ENCODE measurements at places on chromosomes 6 and 20.

DNA sequence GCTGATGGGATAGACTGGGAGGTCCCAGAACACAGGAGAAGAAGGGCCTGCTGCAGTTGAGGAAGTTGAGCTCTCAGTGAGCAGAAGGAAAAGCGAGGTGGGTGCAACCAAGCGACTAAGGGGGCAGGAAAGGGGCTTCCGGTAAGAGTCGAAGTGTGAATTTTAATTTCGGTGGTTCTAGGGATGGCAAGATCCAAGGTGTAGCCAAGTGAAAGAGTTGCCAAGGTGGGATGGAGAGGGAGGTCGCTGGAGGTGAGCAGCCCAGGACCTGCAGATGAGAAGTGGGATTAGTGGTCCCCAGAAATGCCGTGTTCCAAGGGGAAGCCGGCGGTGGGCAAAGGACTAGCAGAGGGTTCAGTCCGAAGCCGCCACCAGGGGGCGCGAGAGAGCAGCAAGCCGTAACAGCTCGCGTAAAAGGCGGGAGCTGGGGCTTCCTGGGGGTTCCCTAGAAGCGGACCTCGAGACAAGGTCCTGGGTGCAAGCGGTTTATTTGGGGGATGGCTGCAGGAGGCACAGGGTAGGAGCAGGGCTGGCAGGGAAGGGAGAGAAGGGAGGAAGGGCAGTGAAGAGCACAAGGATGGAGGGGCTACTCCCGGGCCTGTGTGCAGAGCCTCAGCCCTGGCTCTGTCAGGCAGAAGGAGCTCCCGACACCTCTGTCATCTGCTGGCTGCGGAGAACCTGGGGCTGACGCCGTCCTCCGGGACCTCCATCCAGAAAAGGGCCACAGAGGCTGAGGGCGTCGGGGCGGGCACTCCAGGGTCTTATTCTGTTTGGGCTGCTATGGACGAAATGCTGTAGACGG is 103.6 kb downstream of the PAX1 start:
- no peak for DNase-seq

- no peak for DNase-seq
Measured at GRCh38 chr6:2796861-2797260, 31.7 kb downstream of the WRNIP1 start.

DNA sequence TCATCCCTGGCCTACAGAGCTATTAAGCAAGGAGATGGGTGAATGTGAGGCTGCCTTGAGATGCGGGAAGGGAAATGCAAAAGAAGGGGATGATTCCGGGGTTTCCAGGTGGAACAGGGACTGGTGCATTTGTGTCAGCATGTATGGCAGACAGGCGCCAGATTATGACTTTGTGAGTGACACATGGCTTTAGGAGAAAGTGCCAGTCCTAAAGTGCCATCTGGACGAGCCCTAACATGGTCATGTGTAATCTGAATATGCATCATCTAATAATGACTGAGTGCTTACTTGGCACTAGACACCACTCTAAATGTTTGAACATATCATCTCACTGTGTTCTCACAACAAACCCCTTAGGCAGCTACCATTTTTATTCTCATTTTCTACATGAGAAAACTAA is 195.0 kb upstream of the TSHZ2 start:
- no peak for DNase-seq

DNA sequence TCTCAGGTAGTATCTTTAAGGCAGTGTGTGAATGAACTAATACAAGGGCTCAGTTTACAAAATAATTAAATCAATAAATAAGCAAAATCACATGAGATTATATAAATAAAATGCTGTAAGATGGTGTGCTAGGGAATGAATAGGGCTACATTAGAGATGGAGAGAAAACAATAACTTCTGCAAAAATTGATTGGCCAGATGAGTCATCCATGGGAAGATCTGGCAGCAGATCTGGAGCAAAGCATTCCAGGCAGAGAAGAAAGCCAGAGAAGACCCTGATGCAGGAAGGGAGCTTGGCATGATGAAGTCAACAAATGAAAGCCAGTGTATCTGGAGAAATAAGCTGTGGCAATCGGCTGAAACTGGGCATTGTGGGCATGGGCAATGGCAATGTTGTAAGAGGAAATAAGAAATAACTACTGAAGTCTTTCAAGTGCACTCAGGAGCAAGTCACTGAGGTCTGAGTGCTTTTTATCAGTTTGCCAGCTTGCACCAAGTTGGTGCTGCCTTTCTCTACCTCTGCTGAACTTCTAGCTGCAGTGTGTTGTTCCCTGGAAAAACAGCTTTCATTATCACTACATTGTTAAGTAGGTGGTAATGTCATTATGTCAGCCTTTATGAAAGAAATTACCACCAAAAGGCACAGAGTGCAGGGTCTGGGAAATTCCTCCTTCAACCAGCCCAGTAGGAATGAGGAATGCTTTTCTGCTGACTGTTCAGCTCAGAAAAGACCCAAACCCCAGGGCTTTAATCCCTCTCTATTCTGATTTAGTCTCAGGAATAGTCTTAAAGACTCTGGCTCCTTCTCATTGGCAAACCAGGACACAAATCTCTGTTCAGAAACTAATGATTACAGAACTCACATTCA is 231.6 kb downstream of the HTR1B start:
- no peak for DNase-seq

GRCh38 chr6:138873191-138873590 is 77.3 kb downstream of the ECT2L start:
- no peak for DNase-seq

- DNase-seq = no peak
Measured at GRCh38 chr6:17986656-17987446, 584 bp downstream of the KIF13A start.

DNA sequence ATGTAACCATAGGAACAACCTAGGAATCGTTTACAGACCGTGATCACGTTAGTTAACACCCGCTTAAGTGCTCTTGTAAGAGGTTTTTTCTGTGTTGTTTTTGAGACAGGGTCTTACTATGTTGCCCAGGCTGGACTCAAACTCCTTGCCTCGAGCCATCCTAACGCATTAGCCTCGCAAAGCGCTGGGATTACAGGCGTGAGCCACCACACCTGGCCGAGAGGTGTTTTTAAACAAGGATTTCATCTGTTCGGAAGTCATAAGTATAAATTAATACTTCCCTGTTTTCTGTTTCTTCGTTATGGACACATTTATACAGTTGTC is 727 bp downstream of the MRS2 start:
- DNase-seq = no peak

DNA sequence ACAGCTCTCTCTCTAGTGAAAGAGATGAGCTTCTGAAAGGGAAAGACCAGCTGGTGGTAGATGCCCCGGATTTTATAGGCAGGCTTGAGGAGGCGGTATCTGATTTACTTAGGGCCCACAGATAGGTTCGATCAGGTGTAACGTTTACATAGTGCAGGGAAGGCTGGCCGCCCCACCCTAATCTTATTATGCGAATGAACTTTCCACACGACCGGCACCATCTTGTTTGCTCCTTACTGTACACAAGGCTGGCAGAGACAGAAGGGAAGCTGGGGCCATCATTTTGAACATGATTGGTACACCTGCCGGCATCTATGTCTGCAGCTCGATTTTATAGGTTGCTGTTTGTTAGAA is 212.0 kb upstream of the JARID2 start:
- DNase-seq = no peak

GRCh38 chr6:163415620-163416556 is 1.4 kb downstream of the QKI start:
- DNase-seq = no peak

DNA sequence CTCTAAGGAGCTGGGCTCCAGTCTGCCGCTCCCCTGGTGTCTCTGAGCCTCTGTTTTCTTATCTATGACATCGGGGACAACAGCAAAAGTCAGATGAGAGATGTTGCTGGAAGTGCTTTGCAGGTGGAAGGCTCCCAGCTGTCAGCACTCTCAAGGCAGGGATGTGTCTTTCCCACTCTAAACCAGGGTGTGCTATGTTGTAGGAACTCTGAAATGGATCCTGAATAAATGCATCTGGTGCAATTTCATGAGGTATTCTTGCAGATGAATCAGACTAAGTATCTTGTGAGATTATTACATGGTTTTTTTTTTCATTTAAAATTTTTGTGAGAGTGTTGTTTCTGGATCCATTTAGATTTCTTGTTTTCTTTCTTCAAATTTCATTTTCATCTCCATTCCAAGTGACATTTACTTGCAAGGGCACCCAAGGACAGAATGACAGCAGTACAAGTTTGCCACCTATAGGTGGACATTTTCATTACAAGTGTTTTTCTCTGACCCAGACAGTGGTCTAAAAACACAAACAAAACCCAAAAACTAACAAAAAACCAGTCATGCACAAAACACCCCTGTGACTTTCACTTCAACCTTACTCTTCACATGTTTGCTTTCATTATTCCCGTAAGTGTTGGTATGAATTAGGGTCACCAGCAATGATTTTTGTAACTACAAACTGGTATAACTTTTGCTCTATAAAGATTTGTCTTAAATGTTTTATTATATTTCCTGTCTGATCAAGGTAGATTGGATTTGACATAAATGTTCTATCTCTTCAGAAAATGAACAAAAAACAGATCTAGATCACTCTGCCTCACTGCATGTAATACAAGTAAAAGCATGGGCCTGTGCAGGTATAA is 14.7 kb upstream of the SIM1 start:
- no peak for DNase-seq

DNA sequence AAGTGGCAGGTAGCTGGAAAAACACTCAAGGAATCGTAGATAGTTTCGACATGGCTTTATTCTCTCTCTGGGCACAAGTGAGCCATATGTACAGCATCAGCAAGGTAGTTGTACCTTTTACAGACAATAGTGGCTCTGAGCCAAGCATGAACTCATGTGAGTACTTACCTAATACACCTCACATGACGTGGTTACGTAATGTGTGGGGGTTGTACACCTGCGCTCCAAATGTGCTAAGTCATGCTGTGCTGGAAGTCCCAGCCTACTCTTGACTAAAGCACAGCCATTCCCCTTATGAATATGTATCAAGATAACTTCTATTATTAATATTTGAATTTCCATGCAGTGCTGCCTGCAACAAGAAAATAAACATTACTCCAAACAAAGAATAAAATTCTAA is 78.8 kb upstream of the HMGN3 start:
- no peak for DNase-seq

DNA sequence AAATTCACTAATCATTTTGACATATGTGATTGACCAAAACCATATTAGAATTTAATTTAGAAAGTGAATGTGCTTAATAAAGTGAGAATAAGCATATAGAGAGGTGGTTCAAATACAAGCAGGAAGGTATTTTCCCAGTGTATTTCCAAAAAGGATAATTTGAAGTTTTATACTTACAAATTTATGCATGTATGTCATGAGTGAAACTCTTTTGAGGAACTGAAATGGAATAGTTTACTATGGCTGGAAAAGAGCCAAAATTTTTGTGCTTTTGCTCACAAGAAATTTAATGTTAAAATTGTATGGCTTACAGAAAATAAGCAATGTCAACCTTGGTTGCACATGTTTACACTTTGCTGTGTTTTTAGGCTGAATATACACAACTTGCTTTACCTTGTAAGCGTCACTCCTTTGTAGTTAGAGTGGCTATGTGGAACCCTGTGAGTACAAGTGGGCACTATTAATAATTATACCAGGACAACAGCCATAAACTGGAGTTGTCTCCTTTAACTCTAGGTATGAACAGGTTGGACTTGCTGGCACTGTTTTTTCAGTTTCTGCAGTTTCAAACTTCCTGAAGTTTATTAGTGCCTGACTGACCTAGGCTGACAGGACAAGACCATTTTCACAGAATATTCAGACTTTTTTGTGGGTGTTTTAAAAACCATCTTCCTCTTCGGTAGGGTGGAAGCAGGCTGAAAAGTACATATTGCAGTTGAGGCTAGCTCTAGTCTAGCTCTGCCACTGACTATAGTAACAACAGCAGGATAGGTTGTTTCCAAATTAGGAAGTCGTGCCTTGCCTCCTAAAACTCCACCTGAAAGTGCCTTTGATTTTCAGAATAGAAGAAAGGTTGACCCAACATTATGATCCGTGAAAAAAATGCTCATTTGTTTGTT is 6.0 kb downstream of the AFDN start:
- no peak for DNase-seq

DNA sequence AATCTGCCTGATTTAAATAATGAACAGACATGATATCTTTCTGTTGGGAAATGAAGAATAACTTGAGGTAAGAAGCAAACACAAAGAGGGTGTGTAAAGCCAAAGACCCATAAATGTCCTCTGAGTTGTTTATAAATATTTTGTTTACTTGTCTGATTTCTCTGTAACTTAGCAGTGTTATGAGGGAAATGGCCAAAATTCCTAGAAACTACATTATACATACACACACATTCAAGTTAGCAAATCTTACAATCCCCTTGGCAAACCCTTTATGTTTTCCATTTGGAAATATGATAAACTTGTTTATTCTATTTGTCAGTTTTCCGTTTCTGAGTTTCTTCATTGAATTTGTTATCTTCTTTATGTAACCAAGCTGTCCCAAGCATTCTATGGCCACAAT is 81.4 kb upstream of the TCF21 start:
- no peak for DNase-seq

DNA sequence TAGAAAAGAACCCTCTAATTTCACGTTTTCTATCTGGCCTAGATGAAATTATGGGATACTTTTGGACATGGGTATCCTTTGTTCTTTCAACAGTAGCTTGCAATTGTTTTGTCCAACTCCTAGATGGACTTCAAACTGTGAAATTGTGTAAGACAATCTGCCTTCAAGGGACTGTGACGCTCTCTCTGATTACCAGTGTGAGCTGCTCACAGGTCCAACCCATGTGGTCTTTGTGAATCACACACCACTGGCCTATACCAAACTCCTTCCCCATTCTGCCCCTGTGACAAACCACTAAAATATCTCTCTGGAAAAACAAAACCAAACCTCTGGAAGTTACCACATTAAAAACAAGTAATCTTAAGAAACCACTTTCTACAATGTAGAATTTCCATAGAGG is 59.5 kb downstream of the NINL start:
- no peak for DNase-seq

DNA sequence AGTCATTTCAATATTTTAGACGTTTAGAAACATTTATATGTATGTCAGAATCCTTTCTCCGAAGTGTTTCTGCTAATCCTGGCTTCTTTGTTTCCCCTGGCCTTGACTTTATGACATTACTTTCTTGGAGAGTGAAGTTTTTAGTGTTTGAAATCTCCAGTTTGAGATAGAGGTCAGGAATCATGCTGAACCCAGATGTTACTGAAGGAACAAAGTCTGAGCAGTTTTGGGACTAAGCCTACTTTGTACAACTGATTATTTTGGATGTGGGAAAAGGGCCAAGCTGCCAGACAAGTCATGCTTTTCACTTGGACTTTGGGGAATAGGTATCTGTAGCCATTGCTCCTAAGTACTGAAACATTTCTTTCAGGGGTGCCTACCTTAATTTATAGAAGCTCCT is 2.3 kb downstream of the RNF144B start:
- DNase-seq = no peak

DNA sequence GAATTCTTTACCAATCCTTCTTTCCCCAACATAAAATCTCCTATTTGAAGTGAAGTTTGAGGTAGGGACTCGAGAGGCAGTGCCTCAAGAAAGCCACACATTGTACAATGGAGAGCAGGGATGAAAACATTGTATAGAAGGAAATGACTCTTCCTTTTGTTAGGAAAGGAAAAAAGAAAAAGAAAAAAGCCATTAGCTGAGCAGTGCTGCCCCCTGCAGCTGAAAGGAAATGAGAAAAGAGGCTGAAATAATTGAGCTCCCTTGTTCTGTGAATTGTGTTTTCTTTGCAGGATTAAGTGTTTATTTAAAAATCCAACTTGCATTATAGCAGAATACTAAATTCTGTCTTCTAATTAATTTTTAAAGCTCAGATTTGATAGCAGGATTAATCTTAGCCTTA is 162.9 kb upstream of the SASH1 start:
- DNase-seq = no peak
